ENCODE measurements at places on chromosomes 4 and X. TPM values are rescaled to one million over a fixed set of nuclear protein-coding genes. Genes with fewer than 3 reads are reported as not detected.

GRCh38 chr4:183872531-183872930 lies 32.6 kb upstream of the STOX2 start:
- DNase-seq: no peak

- DNase-seq: no peak
These were observed 22.6 kb upstream of the GNRHR start for GRCh38 chr4:67776746-67777145.

- no peak for DNase-seq
These were observed 140.9 kb upstream of the ANXA3 start for GRCh38 chr4:78410676-78411075.

DNA sequence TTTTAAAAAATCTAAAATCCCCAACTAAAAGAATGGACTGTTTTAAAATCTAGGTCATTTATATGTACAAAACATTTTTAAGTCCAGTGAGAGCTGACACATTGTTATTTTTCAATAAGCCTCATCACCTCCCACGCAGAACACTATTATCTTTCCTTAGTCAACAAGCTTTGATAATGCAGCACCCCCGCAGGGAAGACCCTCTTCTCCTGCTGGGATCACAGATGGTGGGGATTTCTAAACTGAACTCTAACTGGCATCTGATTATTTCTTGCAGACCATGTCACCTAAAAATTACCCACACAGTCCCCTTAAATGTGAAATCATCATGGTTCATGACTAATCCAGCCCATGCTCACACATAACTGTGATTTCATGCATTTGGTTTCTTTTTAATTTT lies 11.6 kb downstream of the SYTL4 start:
- DNase-seq: no peak

DNA sequence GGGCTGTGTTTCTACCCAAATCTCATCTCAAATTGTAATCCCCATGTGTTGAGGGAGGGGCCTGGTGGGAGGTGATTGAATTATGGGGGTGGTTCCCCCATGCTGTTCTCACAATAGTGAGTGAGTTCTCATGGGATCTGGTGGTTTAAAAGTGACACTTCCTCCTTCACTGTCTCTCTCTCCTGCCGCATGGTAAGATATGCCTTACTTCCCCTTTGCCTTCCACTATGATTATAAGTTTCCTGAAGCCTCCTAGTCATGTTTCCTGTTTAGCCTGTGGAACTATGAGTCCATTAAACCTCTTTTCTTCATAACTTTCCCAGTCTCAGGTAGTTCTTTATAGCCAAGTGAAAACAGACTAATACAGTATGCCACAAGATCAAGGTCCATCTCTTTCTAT lies 70.0 kb upstream of the MSX1 start:
- DNase-seq: no peak

- DNase-seq: no peak
These were observed 21.0 kb downstream of the MSN start for GRCh38 chrX:65688403-65688871.

GRCh38 chrX:37785569-37785968 lies 5.7 kb downstream of the CYBB start:
- no peak for DNase-seq

DNA sequence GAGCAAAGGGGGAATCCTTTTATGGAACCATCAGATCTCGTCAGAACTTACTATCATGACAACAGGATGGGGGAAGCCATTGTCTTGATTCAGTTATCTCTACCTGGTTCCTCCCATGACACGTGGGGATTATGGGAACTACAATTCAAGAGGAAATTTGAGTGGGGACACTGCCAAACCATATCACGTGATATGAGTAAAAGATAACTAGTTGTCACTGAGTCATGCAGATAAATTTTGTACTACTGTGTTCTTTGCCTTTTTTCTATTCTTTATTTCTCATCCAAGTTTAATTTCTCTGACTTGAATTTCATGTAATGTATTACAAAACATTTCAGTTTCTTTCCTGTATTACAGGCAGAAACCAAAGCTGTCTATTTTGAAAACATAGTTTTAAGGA lies 383.2 kb downstream of the EPHA5 start:
- no peak for DNase-seq

- DNase-seq: no peak
These were observed 53.4 kb downstream of the ADGRG4 start for GRCh38 chrX:136354201-136354600.

- no peak for DNase-seq
These were observed 262.0 kb downstream of the BCOR start for GRCh38 chrX:39835776-39836175.

The RASSF6 gene
- total RNA-seq: 20.1 TPM

The TMSB15B gene
- total RNA-seq: 2.0 TPM

The MAGEB17 gene
- not detected for total RNA-seq

The CNGA2 gene
- total RNA-seq: not detected

The DNAAF6 gene
- total RNA-seq: not detected

The TRIM2 gene
- 146 TPM for total RNA-seq

The IQCM gene
- not detected for total RNA-seq

The SUPT20HL1 gene
- total RNA-seq: 0.12 TPM

The GABRQ gene
- 0.03 TPM for total RNA-seq

All from mucosa of gallbladder (tissue), 1 donor.